GM23338 (cell line): ENCODE measurements at places on chromosomes 5 and 9.

DNA sequence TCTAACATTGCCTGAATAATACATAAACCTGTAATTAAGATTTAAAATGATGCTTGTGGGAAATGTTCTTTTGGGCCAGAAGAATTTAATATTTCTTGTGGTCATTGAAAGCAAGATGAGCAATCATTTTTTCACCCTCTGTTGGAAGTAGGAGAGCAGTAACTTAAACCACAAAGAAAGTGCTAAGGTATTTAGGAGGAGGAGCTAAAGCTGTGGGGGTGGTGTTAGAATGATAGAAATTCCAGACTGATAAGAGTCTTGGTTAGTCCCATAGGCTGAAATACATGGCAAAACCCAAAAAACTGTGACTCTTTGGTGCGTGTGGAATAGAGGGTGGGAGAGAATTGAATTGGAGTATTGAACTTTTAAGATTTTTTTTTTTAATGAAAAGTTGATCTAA lies 247.0 kb downstream of the YTHDC2 start:
- no peak overlapping the region for H3K4me3 ChIP-seq
- H3K27ac ChIP-seq, result no peak overlapping the region
- H3K27me3 ChIP-seq, result no peaks in the 10 kb centered on the region

GRCh38 chr5:53194086-53194485 lies 84.5 kb upstream of the MOCS2 start:
- H3K4me3 ChIP-seq, result no peak overlapping the region
- no peak for DNase-seq
- no peaks in the 10 kb centered on the region for H3K27me3 ChIP-seq
- H3K27ac ChIP-seq, result no peak overlapping the region

DNA sequence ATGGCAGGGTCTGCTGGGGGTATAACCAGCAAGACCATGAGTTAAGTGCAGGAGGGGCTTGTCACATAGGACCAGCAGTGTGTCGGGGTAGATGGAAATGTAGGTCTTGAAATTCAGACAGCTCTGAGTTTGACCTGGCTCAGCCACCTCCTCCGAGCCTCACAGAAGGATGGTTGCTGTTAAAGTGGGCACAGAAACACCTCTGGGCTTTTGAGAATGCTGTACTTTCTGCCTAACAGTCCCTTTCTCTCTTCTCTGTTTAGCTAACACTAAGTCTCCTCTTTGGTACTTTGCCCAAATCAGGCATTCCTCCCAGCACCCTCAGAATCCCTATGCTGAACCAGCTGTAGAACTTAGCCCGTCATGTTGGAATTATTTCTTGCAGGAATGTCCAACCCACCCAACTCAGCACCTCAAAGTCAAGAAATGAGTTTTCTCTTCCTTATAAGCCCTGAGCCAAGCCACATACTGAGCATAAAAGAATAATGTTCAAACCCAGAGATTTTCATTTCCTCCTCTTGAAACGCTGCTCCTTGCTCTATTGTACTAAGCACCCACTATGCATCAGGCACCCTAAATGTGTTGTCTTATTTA lies 41.7 kb upstream of the MATR3 start:
- H3K27ac ChIP-seq, result no peak overlapping the region
- no peaks in the 10 kb centered on the region for H3K36me3 ChIP-seq
- no peaks in the 10 kb centered on the region for H3K27me3 ChIP-seq
- no peak for DNase-seq
- H3K4me1 ChIP-seq, result peaks cover 1% of the 10 kb centered on the region; the same call in 1 of the 2 replicates

GRCh38 chr5:111737716-111738115 lies 19.3 kb downstream of the NREP start:
- peak overlapping the region; percentile 11; the same call in 1 of the 2 replicates for H3K27ac ChIP-seq
- no peak for DNase-seq
- H3K27me3 ChIP-seq, result no peaks in the 10 kb centered on the region
- H3K36me3 ChIP-seq, result peaks cover 12% of the 10 kb centered on the region; the same call in 1 of the 2 replicates
- peaks cover 65% of the 10 kb centered on the region for H3K4me1 ChIP-seq

- H3K27ac ChIP-seq, result no peak overlapping the region
- no peaks in the 10 kb centered on the region for H3K36me3 ChIP-seq
- DNase-seq, result no peak
These were observed 54.8 kb upstream of the HMHB1 start for GRCh38 chr5:143757116-143757515.

DNA sequence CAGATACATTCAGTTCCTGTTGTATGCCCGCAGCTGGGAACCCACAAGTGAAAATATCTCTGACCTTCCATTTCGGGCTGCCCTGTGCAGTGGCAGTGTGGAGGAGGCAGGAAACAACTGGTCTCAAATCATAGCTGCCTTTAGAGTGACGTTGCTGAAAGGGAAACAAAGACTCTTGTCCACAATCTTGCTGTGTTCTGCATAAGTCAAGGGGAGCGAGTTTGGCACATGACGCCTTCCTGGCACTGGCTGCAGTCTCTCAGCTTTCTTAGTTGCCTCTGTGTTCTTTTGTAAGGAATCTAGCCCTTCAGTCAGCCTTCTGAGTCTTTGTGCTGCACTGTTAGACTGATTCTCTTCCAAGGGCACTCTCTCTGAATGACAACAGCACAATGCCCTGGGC lies 24.0 kb downstream of the ADAMTS16 start:
- no peaks in the 10 kb centered on the region for H3K36me3 ChIP-seq
- H3K4me1 ChIP-seq, result no peaks in the 10 kb centered on the region
- DNase-seq, result no peak
- no peak overlapping the region for H3K4me3 ChIP-seq
